Heart right ventricle (tissue), 16 donors: ENCODE measurements at places on chromosomes 1 and 21. TPM values are rescaled to one million over a fixed set of nuclear protein-coding genes. Genes with fewer than 3 reads are reported as not detected.

LCE1A gene
- not detected for total RNA-seq

GCLM gene
- 7.6 TPM for total RNA-seq

RBP7 gene
- 15.5 TPM for total RNA-seq

EDN2 gene
- 1.0 TPM for total RNA-seq

- H3K36me3 ChIP-seq, result peaks cover 14% of the 10 kb centered on the region
- H3K4me1 ChIP-seq, result peaks cover 4% of the 10 kb centered on the region
- DNase-seq, result no peak
- no peak overlapping the region for H3K27ac ChIP-seq
- H3K4me3 ChIP-seq, result no peak overlapping the region
Observed at GRCh38 chr1:32867671-32868070, 3.0 kb downstream of the FNDC5 start.

GRCh38 chr1:169186106-169186505 is 79.6 kb downstream of the ATP1B1 start:
- H3K36me3 ChIP-seq, result no peaks in the 10 kb centered on the region
- no peaks in the 10 kb centered on the region for H3K4me1 ChIP-seq
- no peak overlapping the region for H3K4me3 ChIP-seq
- no peak overlapping the region for H3K27ac ChIP-seq
- no peaks in the 10 kb centered on the region for H3K27me3 ChIP-seq
- DNase-seq, result no peak

DNA sequence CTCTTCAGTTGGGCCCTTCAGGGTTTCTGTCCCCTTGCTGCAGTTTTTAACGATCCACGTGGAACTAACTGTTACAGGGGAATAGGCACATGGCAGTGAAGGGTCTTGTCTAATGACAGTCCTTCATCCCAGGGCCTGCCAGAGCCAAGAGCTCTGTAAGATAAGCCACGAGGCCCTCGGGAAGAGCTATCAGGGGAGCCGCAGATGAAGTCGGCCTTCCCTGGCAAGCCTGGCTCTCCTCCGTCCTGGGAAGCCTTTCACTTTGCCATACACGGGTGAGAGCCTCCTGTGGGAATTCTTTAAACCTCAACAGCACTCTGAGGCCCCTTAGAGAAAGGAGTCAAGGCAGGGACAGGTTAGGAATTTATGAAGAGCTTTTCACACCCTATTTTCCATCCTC is 29.0 kb downstream of the ACP6 start:
- H3K4me1 ChIP-seq, result peaks cover 14% of the 10 kb centered on the region
- no peak for DNase-seq
- H3K4me3 ChIP-seq, result no peak overlapping the region
- no peaks in the 10 kb centered on the region for H3K27me3 ChIP-seq

GRCh38 chr1:8004803-8005573 is 21.1 kb downstream of the ERRFI1 start:
- H3K27ac ChIP-seq, result peak overlapping the region; percentile 84
- peaks cover 22% of the 10 kb centered on the region for H3K4me1 ChIP-seq
- H3K27me3 ChIP-seq, result no peaks in the 10 kb centered on the region
- peak; percentile 75 for DNase-seq
- peaks cover 14% of the 10 kb centered on the region for H3K36me3 ChIP-seq
- peak overlapping the region; percentile 16 for H3K4me3 ChIP-seq

DNA sequence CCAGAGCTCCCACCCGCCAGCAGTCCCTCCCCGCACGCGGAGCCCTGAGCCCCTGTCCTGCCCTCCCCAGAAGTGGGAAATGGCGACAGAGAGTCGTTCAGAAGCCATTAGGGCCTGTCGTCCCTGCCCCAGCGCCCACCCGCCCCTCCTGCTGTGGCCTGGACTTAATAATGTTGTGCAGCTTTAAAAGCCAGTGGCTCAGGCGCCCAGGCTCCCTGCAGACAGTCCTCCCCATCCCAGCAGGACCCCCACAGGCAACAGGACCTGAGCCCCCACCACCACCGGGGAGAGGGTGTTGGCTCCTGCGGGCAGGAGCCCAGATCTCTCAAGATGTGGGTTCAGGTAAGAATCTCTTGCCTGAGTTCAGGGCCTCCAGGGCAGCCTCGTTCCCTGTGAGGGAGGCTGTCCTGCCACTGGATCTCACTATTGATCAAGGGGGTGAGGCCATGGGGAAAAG is 125.3 kb upstream of the RUNX3 start:
- H3K4me3 ChIP-seq, result no peak overlapping the region
- H3K36me3 ChIP-seq, result no peaks in the 10 kb centered on the region
- DNase-seq, result no peak

DNA sequence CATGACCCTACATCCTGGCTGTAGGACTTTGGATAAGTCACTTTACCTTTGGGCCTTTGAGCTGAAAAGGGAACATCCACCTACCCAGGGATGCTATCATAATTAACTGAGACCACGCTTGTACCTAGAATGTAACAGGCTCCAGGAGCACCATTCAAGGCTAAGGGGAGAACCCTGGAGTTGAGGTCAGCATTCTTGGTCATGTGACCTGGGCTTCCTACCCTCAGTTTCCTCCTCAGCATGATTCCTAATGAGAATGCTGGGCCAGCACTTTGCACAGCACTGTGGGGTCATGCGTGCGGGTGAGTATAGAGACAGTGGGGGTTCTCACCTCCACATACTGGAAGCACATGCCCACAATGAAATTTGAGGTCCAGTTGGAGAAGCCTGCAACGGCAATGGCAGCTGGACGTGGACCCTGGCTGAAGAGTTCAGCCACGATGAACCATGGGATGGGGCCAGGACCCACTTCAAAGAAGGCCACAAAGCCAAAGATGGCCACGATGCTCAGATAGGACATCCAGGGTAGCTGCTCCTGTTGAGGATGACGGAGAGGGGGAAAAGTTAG is 31.3 kb downstream of the SLC2A1 start:
- H3K4me3 ChIP-seq, result no peak overlapping the region
- DNase-seq, result no peak
- peaks cover 19% of the 10 kb centered on the region for H3K4me1 ChIP-seq
- H3K27ac ChIP-seq, result no peak overlapping the region

DNA sequence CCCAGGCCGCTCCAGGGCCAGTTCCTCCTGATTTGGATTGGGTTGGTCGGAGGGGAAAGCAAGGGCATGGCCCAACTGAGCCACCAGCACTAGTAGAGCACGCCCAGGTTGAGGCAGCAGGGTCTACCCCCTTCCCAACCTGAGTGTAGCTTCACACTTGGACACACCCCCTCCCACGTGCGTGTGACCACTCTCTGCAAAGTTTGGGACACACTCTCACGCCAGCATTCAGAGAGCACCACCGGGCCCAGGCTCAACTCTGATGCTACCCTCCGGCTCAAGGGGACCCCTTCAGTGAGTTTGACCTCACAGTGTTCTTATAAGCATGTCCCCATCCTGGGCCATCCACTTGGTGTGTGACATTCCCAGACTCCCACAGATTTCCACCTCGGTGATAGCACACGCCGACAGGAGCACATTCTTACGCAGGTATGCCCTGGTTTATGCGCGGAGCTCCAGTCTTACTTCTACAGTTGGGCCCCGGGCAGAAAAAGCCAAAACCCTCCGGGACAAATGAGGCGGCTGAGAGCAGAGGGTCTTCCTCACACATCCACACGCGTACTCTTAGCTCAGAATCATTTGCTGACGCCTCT is 3.0 kb upstream of the DMRTA2 start:
- H3K4me3 ChIP-seq, result no peak overlapping the region
- H3K27ac ChIP-seq, result no peak overlapping the region
- no peak for DNase-seq

- no peak for DNase-seq
- H3K27me3 ChIP-seq, result peaks cover 16% of the 10 kb centered on the region
- no peak overlapping the region for H3K27ac ChIP-seq
- no peaks in the 10 kb centered on the region for H3K36me3 ChIP-seq
Observed at GRCh38 chr1:202982715-202983430, 15.8 kb upstream of the CYB5R1 start.

DNA sequence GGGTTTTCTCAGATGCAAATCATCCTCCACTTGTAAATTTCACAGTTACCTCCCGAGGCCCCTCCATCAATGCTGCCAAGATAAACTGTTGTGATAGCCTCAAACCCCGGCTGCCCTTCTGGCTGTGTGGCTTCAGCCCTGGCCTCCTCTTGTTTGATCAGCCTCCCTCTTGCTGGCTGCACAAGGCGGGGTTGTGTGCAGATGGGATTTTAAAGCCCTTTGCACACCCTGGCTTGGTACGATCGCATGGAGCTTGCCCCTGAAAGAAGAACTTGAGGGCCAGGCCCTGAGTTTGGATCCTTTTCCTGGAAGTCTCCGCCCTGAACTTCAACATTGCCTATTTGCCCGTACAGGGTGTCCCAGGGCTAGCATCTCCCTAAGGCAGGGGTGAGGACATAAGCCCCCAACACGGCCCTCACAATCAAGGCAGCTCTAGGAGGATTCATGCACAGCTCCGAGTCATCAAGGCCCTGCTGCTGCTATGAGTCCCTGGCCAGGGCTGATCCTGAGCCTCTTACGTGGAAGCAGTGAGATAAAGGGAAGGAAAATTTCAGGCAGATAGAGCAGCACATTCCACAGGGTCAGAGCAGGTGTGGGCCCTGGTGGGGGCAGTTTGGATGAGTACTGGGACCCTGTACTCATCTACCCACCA is 181.2 kb upstream of the VAMP3 start:
- peaks cover 9% of the 10 kb centered on the region for H3K4me1 ChIP-seq
- H3K27me3 ChIP-seq, result no peaks in the 10 kb centered on the region
- no peak overlapping the region for H3K4me3 ChIP-seq
- no peak for DNase-seq
- no peaks in the 10 kb centered on the region for H3K36me3 ChIP-seq

DNA sequence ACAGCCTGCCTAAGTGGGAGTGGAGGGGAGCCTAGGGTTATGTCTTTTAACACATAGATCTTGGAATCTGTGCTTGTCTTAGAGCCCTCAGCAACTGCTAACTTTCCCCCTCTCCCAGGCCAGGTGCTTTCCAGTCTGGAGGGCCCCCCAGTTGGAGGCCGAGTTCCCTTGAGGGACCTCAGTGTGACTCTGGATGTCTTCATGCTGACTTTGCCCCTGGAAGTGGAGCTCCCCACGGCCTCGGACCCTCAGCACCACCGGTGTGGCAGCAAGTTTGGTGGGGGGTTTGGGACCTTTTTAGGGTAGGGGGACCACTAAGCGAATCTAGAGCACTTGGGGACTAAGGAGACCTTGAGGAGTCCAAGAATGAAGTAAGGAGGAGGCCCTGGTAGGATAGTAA is 22.9 kb downstream of the HYI start:
- H3K27ac ChIP-seq, result no peak overlapping the region
- H3K4me3 ChIP-seq, result no peak overlapping the region
